Glomerular endothelial cell (primary cell): ENCODE measurements at places on chromosomes 6 and 20. TPM values are rescaled to one million over a fixed set of nuclear protein-coding genes. Genes with fewer than 3 reads are reported as not detected.
A peak's percentile ranks its signal among the peaks of the same experiment; 100 is the strongest.

Gene MOG
- not detected in 2 replicates for total RNA-seq

DNA sequence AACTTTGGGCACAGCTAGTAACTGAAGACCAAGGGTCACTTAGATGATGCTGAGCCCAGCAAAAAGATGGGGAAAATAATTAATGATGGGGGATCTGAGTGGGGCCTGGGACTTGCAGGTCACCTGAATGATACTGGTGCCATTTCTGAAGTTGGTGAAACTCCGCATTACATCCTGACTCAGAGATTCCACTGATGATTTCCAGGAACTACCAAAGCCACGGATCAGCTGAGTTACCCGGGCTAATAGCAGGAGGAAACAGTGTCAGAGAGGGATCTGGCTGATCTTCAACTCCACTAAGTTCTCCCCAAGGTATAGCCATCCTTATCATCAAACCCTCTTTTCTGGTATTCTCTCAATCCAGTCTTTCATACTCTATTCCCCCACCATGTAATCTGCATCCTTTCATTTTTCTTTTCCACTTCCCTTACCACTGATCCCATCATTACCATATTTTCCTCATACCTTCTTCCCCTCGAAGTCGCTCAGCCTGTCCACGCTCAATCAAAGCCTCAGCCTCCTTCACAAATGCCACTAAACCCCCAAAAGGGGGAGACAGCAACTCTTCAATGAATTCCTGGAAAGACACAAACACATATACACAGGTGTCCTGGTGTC is 20.2 kb downstream of the VPS52 start:
- DNase-seq = no peak

Gene LTB
- 16.5 and 41.8 TPM in 2 replicates for total RNA-seq

GRCh38 chr6:7777074-7777473 is 51.2 kb downstream of the BMP6 start:
- DNase-seq = no peak

- no peak for DNase-seq
Measured at GRCh38 chr6:147418523-147418922, 90.0 kb upstream of the SAMD5 start.

DNA sequence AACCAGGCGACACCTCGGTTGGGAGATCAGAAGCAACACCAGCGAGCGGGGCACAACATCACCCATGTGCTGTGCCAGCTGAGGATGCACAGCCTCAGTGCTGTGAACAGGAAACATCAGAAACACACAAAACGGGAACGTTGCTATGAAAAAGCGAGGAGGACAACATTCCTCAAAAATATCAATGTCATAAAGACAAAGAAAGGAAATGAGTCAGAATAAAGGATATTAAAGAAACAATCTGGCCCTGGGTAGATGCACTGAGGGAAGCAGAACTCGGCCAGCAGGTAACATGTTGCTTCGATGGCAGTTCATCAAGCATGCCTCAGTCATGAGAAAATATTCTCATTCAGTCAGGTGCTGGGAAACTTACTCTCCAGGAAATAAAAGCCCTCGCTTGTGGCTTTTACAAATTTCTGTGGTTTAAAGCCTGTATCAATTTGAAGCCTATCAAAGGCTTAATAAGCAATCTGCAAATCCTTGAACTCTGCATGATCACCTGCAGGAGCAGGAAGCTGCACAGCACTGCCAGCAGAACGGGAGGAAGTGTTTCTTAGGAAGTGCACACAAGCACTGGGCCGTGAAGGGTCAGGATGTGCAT is 77.5 kb downstream of the GINS1 start:
- DNase-seq = peak; percentile 77

Gene SRMS
- total RNA-seq = not detected in 2 replicates

Gene CTCFL
- total RNA-seq = not detected in 2 replicates
